ENCODE measurements at places on chromosomes 6 and 20.

GRCh38 chr6:169074526-169074925 is 179.1 kb downstream of the THBS2 start:
- DNase-seq: no peak

- DNase-seq: no peak
Observed at GRCh38 chr6:133804265-133804664, 84.6 kb upstream of the TCF21 start.

GRCh38 chr6:79030511-79030910 is 47.5 kb downstream of the PHIP start:
- no peak for DNase-seq

DNA sequence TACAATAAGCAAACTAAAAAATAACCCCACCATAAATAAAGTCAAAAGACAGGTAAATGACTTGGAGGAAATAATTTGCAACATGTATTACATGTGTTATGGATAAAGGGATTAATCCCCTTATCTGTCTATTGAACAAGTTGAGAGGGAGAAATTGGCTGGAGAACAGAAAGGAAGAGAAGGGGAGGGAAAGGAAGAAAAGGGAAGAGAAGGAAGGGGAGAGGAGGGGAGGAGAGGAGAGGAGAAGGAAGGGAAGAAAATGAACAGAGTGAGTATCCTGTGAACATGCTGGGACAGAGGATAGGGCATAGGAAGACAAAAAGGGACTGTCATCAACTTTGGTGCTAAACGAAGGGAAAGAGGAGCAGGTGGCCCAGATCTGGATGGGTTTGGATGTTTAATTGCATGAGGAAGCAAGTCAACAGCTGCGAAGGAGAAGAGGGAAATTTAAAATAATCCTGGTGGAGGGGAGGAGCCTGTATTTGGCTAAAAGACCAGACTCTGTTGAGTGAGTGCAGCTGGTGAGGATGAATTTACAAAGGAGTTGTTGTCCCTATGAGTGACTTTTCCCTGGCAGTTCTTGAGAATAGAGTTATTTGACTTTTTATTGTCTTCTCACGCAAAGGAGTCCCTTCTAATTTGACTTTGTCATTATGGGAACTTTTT is 14.2 kb upstream of the SHLD1 start:
- no peak for DNase-seq

GRCh38 chr6:155273431-155273830 is 9.6 kb downstream of the CLDN20 start:
- DNase-seq: no peak

GRCh38 chr6:17001188-17001587 is 100.7 kb upstream of the STMND1 start:
- no peak for DNase-seq
